ENCODE measurements at places on chromosomes 5 and 9.
A peak's percentile ranks its signal among the peaks of the same experiment; 100 is the strongest.

DNA sequence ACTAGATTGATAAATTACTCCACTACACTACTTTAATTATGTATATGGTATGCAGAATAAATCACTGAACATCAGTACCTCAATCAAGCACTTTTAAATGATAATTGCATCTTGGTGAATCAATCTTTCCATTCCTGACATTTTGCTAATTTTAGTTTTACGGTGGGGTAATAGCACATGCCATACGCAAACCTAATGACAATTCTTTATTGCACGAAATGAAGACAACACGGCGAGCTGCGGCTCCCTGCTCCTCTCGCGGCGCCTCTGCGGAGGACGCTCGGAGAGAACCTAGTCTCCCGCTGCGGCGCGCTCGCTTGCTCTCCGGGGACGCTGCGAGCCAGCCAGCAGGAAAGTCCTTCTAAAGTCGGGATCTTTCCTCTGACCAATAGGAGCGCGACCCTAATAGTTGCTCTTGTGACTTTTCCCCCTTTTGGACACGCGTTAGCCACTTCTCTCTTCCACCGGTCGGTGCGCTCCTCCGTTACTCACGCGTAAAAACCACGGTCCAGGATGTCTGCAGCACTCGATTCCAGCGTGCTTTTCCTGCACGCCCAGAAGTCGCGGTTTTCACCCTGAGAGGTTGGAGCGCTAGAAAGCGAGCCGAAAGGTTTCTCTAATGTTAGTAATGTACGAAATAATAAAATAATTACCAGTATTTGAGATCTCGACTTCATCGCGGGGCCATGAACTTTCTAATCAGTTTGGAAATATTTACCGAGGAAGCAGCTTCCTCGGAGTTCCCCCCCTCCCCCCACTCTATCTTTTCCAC lies 1.0 kb upstream of the MEF2C start:
- peak; percentile 63 for DNase-seq

GRCh38 chr5:87435144-87435694 lies 22.5 kb upstream of the CCNH start:
- DNase-seq: no peak

- DNase-seq: no peak
Measured at GRCh38 chr5:109439590-109439989, 29.8 kb upstream of the PJA2 start.

- DNase-seq: no peak
Measured at GRCh38 chr9:110047955-110048402, 160.0 kb downstream of the C9orf152 start.

GRCh38 chr5:23977997-23978396 lies 470.6 kb downstream of the PRDM9 start:
- DNase-seq: no peak

DNA sequence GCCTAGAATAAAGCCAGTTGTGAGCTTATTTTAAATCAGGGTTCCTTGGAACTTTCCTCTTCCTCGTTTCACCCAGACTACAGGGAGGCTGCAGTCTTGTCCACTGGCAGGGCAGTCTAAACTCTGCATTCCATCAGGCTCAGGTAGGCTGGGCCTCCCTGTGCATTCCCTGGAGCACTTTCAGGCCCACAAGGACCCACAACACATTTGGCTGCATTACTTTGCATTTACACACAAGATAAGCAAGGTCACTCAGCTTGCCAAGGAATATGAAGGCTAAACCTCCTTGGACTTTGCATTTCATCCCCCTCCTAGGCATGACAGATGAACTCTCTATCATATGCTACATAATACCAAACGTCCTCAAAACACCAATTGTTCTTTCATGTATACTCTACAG lies 104.2 kb downstream of the MARCHF3 start:
- DNase-seq: no peak

DNA sequence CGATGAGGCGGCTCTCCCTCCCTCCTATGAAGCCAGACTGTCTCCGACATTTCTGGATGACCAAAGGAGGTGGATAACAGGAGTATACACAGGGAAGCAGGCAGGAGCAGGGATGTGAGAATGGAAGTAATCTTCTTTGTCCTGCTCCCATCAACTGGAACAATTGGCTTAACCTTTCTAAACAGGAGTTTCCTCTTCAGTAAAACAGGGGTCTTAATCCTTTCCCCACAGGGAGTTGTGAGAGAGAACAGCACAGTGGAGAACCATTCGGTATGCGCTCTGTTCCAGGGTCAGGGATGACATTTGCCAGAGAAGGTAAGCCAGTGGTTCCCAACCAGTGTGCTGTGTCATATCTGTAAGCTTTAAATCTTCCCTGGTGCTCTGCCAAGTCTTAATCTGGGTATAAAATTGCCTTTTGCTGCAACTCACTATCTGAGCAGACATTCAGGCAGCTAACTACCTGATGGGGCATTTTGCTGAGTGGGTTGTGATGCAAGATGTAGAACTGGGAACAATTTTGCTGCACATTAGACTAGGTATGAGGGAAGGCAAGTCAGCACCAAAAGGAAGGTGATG lies 294.8 kb upstream of the KIF2A start:
- DNase-seq: no peak

GRCh38 chr9:111914749-111915424 lies 18.3 kb downstream of the UGCG start:
- no peak for DNase-seq

DNA sequence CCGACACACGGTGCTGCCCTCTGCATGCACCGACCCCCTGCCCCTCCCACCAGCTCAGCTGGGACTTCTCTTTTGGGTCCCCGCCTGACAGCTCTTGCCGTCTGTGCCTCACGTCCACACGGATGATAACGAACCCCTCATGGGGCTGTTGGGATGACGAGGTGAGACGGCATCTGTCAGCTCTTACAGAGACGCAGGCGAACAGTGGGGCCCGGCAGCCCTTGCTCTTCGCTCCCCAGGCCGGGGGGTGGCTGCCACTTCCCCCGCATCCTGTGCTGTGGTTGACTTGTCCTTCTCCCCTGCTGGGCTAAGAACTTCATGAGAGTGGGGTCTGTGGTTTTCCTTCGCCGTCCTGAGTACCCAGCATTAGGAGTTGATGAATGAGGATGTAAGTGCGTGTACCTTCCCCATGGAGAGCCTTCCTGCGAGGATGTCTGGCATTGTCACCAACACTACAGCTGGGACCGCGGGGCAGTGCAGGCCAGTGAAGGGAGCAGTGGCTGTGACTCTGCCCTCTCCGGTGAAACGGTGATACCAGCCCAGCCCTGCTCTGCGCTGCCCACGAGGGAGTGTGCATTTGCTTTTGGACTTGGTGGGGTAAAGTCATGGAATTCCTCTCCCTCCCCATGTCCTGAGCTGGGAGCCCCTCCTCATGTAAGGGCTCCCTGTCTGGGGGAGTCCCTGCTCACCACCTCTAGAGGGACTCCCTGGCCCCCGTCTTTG lies 23.2 kb downstream of the HK3 start:
- DNase-seq: no peak

GRCh38 chr9:125748446-125749099 lies 1.4 kb downstream of the PBX3 start:
- DNase-seq: no peak

DNA sequence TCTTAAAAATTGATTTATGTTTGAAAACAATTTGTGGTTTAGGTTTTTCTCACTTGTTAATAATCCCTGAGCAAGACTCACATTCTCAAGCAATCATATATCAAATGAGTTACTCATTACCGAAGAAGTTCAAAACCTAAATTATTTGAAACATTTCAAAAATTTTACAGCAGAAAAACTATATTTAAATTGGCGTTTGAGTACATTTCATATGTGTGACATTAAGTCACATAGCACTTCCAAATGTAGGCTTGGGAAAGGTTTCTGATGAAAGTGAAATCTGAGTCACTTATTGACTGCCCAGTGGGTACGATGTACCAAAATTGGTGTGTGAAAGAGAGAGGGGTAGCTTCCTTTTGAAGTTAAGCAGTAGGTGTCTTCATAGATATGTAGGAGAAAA lies 411.4 kb upstream of the SGCD start:
- peak; percentile 22 for DNase-seq

GRCh38 chr5:120614531-120615180 lies 150.6 kb downstream of the PRR16 start:
- DNase-seq: peak; percentile 59

- no peak for DNase-seq
Measured at GRCh38 chr5:153445875-153446579, 44.4 kb upstream of the GRIA1 start.

- no peak for DNase-seq
Measured at GRCh38 chr9:117783828-117784227, 79.6 kb downstream of the TLR4 start.

DNA sequence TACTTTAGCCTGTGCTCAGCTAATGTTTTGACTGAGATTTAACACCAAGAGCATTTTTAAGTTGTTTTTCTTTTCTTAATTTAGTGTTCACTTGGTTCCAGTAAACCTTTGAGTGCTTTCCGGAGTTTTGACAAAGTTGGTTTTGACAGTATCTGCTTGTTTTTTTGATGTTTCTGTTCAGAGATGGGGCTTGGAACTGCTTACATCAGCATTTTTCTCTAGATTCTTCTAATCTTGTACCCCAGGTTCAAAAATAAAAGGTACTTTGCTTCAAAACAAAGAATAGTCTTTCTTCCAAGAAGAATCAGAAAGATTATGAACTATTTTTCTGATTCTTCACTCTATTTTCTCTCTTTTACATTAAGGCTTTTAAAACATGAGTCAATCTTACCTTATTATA lies 132.2 kb downstream of the DPYSL3 start:
- DNase-seq: no peak

DNA sequence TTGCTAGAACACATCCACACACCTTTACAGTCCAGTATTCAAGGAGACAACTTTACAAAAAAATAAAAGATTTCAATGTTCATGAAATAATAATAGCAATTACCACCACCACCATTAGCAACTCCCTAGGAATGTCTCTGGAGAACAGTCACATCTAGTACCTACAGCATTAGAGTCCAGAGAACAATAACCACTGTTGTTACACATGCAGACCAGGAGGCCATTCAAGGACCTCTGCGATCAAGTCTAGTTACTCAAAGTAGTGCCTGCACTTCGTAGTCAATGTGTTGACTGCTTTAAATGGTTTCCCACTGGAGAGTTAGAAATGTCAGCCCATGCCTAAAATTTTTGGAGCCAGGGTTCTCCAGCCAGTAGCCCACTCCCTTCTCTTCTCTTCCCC lies 244.4 kb downstream of the DEPDC1B start:
- no peak for DNase-seq
